ENCODE measurements at places on chromosomes 7 and 10.

GRCh38 chr10:58304099-58304633, 30.6 kb upstream of the UBE2D1 start:
- no peak for DNase-seq

DNA sequence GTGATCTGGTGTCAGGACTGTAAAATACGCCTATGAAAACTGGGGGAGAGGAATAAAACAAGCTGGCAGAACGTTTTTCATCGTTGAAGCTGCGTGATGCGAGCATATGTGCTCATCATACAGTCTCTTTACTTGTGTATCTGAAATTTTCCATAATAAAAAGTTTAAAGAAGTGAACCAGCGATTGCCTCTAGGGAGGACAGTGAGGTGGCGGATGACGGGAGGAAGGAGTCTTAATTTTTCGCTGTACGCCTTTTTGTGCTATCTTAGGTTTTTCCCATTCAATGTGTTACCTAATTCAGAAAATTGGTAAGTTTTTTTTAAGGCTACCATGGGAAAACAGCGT, 891 bp upstream of the WAPL start:
- DNase-seq = no peak

DNA sequence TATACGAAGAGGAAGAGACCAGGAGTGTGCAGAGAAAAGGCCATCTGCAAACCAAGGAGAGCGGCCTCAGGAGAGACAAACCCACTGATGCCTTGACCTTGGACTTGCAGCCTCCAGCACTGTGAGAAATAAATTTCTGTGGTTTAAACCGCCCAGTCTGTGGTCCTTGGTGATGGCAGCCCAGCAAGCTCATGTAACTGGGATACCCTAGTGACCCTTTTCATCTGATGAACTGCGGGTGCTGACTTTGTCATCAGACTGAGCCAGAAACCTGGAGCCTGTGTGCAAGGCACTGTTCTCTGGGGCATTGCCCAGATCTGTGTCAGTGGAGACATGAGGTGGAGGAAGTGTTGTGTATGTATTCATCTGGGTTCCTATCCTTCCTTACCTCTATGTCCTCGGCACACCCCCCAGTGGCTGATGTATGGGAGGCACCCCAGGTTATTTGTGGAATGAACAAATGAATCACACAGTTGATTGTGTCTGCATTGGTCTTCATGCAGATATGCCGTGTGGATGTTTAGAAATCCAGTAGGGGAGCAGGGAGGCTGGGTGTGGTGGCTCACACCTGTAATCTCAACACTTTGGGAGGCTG, 64.5 kb upstream of the BTBD16 start:
- DNase-seq = no peak

- no peak for DNase-seq
Observed at GRCh38 chr10:66746711-66747110, 179.1 kb upstream of the LRRTM3 start.

DNA sequence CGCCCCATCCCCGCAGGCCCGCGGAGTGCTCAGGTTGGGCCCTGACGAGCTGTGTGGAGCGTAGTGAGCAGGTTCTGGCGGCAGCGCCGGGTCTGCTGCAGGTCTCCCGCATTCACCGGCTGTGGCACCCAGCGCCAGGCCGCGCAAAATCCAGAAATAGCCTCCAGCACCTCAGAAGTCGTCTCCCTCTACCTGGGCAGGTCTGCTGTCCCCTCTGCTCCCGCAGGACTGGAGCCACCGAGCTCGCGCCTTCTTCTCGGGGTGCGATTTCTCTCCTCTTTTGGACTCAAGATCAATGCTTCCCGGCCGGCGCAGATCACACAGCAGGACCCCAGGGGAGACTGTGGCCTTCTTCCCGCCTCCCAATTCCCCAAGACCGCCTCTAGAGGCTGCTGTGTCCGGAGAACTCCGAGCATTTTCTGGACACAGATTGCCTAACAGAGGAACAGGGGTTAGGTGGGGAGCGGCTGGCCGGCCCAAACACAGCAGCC, 8.4 kb downstream of the TLX1 start:
- no peak for DNase-seq

- no peak for DNase-seq
Observed at GRCh38 chr7:130135208-130136205, 65.2 kb downstream of the KLHDC10 start.

- DNase-seq = no peak
Observed at GRCh38 chr10:124601016-124601415, 139.4 kb downstream of the LHPP start.

- DNase-seq = no peak
Observed at GRCh38 chr7:46146454-46147255, 225.6 kb upstream of the IGFBP3 start.

- no peak for DNase-seq
Observed at GRCh38 chr10:28095791-28096378, 97.0 kb upstream of the ODAD2 start.

DNA sequence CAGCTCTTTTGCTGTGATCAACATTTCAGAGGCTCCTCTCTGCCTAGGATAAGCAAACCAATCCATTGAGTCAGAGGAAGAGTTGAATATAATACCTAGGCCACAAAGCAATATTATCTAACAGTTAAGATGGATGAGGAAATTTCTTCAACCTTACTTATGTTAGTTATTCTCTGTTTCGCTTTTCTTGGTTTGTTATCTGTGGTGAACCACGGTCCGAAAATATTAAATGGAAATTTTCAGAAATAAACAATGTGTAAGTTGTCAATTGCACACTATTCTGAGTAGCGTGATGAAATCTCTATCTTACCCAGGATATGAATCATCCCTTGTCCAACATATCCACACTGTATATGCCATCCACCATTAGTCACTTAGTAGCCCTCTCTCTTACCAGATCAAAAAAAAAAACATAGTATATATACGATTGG, 1.5 kb upstream of the HTR7 start:
- no peak for DNase-seq

GRCh38 chr10:78253063-78253853, 219.6 kb downstream of the RPS24 start:
- no peak for DNase-seq

DNA sequence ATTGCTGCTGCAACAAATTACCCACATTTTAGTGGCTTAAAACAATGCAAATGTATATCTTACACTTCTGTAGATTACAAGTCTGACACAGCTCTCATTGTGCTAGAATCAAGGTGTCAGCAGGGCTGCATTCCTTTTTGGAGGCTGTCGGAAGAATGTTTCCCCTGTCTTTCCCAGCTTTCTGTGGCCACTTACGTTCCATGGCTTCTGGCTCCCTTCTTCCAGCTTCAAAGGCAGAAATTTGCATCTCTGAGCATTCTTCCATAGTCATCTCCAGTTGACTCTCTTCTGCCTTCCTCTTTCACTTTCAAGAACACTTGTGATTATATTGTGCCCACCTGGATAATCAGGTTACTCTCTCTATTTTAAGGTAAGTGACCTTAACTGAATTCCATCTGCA, 125.3 kb downstream of the GPR158 start:
- DNase-seq = no peak

GRCh38 chr7:40301486-40302068, 166.8 kb downstream of the SUGCT start:
- DNase-seq = no peak

DNA sequence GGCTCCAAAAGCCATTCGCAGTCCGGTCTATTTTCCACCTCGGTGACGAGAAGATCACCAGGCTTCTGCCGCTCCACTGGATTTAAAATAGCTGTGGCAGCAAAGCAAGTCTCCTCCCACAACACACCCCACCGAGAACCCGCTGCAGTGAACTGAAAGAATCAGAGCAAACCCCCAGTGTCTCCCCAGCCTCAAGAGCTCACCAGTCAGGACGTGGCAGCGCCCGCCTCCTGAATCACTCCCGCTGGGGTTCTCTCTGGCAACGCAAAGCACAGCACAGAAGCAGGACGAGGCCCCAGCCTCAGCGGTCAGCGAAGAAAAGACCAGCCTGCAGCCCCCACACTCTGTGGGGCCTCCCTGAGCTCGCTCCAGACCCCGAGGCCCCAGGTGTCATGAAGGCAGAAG, 126.1 kb upstream of the PPP2R2D start:
- DNase-seq = no peak

DNA sequence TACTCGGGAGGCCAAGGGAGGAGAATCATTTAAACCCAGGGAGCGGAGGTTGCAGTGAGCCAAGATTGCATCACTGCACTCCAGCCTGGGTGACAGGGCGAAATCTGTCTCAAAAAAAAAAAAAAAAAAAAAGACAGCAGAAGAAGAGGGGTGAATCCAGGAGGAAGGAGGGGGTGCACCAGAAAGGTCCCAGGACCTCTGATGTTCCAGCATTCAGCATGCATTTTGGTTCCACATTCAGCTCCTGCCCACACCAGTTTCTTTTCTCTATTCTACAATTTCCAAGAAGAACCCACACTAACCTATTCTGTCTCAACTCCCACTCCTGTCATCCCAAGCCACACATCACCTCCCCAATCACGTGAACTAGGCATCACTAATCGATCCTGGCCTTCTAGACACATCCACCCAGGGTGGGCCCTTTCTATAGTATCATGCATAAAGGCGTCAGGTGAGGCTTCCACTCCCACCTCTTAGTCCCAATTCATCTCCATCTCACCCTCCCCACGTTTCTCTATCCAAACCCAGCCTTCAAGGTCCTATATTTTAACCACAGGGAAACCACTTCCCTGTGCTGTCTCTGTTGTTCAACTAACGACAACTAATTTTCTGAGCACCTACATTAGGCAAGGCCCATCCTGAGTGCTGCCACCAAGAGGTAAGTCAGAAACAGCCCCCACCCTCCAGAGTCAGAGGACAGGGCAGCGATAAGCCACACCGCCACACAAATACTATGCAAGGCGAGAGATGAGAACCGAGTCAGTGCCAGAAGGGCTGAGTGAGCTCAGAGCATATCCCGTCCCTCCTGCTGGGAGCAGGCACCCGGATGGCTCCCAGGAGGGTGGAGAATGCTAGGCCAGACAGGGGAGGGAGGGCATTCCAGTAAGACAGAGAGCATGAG, 2.2 kb downstream of the ANXA11 start:
- no peak for DNase-seq

DNA sequence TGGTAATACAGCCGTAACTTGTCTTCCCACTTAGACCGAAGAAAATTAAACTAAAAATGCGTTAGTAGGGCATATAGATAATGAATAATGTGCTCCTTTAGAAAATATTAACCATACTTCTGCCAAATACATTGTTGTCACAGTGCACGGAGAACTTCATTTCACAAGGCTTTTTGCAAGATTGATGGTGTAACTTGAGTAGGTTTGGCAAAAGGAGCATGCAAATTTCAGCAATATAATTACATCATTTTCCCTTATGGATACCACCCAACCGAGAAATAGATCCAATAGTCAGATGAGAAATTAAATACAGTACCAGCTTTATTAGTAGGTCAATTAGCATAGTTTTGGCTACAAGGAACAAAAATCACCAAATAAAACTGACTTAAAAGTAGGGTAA, 792.6 kb upstream of the C7orf33 start:
- DNase-seq = no peak

- DNase-seq = no peak
Observed at GRCh38 chr7:157903710-157904109, 566.9 kb downstream of the DNAJB6 start.

DNA sequence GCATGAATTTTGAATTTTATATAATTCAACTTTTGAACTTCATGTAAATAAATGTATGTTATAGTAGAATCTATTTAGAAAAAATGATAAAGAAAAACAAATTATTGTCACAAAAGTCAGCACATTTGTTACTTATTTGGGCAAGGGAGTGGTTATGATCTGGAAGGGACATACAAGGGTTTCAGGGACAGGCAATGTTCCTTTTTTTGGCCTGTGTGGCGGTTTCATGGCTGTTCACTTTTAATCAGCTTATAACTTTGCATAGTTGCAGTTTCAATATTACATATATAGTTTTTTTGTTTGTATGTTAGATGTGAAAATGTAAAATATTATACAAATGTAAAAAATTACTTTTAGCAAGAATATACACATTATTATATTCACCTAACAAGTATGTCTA, 256.2 kb downstream of the PCLO start:
- no peak for DNase-seq

- DNase-seq = no peak
Observed at GRCh38 chr10:66604195-66604594, 321.6 kb upstream of the LRRTM3 start.

DNA sequence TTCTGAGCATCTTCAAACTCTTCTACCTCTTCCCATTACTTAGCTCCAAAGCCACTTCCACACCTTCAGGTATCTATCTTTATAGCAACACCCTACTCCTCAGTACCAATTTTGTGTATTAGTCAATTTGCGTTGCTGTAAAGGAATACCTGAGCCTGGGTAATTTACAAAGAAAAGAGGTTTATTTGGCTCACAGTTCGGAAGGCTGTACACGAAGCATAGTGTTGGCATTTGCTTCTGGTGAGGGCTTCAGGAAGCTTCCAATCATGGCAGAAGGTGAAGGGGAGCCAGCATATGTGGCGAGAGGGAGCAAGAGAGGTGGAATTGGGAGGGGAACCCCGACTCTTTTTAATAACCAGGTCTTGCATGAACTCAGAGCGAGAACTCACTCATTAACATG, 17.6 kb upstream of the CRYGN start:
- DNase-seq = no peak

- no peak for DNase-seq
Observed at GRCh38 chr10:71342573-71343391, 23.7 kb downstream of the SLC29A3 start.

DNA sequence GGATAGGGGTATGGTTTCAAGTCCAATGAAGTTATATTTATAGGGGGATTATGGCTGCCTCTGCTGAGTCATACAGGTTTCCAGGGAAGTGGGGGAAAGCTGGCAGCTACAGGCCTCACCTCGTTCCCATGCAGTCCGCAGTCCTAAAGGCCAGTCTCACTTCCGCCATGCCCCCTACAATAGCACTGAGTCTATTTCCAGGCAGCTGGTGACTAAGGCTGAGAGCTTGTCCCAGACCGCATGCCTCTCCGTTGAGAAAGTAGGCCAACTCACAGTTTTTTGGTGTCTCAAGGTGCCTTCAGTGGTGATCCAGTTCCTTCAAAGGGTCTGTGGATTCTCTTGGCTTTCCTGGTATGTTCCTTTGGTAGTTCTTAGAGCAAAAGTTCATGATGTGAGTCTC, 203.9 kb upstream of the GLI3 start:
- DNase-seq = no peak

DNA sequence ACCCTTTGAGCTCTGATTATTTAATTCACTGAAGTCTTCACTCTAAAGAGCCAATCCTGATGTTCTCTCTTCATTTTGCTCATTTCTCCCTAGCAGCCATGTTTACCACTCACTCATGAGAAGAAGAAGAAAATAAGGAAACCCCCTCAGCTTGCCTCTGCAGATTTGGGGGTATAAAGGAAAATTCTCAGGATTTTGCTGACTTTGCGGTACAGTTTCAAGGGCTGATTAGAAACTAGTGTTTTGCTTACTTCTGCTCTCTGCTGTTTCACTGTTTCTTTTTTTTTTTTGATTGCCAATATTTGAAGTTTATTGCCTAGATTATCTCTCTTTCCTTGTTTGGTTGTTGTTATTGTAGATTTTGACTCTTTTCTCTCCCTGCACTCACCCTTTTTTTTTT, 23.4 kb downstream of the PCBD1 start:
- DNase-seq = no peak

Data from neural crest cell (in vitro differentiated cells).